ENCODE measurements at places on chromosomes 3 and 15.

DNA sequence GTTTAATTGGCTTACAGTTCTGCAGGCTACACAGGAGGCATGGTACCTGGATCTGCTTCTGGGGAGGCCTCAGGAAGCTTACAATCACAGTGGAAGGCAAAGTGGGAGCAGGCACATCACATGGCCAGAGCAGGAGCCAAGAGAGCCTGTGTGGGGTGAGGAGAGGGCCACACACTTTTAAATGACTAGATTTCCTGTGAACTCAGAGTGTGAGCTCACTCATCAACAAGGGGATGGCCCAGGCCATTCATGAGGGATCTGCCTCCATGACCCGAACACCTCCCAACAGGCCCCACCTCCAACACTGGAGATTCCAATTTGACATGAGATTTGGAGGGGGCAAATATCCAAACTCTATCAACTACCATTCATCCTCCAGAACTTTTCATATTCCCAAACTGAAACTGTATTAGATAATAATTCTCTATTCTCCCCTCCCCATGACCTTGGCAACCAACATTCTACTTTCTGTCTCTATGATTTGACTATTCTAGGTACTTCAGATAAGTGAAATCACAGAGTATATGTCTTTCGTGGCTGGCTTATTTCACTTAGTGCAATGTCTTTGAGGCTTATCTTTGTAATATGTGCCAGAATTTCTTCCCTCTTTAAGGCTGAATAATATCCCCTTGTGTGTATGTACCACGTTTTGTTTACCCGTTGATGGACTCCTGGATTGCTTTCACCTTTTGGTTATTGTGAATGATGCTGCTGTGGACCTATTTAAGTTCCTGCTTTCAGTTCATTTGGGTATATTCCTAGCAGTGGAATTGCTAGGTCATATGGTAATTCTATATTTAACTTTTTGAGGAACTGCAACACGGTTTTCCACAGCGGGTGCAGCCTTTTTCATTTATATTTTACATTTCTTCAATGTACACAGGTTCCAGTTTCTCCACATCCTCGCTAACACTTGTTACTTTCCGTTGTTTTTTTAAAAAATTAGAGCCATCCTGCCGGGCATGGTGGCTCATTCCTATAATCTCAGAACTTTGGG lies 43.8 kb downstream of the TKT start:
- no peak for DNase-seq

- no peak for DNase-seq
These were observed at the start of gene KNG1 for GRCh38 chr3:186717039-186717457. Gene KNG1, plus strand, starts transcription at chr3:186717359. Its CDS starts 184 bp downstream, at chr3:186717543.

DNA sequence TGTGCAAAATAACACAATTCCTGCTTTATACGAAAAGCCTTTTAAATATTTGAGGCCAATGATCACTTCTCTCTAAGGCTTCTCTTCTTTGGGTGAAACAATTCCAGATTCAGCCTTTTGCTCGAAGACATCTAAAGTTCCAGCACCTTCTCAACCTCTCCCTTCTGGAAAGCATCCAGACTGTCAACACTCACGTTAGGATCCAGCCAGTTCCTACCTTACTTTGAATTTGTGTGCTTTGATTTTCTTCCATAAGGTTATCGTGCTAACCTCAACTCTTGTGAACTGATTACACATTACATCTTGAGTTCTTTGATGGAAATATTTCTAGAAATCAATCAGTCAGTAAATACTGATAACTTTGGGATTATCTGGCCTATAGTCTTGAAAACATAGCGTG lies 125.3 kb upstream of the ETV5 start:
- DNase-seq: no peak

GRCh38 chr15:47801522-47801921 lies 84.2 kb downstream of the SEMA6D start:
- no peak for DNase-seq

- DNase-seq: no peak
These were observed 57.6 kb upstream of the APEH start for GRCh38 chr3:49616491-49616941.

DNA sequence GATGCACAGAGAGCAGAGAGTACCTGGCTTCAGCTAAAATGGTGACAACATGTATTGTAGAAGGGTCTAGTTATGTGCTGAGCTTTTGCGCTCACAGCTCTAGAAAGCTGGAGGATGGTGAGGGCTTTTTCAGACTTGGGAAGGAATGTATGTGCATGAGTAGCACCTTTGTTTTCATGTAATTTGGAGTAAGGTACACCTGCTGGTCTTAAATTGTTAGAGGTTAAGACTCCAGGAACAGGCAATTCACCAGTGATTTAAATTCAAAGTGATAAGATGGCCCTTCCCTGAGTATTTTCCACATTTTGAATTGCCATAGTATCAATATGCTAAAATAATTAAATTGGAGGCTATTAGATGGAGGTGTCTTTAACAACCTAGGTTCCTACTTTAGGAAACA lies 436.4 kb upstream of the GOLIM4 start:
- no peak for DNase-seq

DNA sequence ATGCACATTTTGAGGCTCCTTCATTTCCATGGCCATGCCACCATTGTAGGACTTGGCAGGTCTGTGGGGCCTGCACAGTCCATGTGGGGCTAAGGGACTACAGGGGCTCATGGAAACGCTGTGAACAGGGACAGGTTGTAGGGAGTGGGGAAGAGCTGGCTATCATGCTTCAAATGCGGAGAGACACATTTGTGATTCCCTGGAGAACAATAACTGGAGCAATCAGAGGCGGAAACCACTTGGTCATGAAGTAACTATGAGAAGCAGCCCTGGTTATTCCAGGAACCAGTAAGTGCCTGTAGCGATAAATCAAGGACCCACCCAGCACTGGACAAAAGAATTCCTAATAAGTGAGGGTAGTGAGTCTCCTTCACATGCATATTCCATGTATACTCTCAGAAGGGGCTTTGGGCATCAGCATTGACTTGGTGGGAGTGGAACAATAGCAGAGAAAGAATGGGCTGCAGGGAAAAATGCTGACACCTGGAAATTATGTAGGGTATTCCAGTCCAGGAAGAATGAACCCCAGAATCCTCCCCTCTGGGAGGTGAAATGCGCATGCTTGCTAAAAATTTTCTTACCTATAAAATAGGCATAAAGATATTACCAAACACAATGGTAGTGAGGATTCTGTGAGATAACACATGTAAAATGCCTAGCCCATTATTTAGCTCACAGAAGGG lies 251.4 kb upstream of the ROPN1 start:
- no peak for DNase-seq

- DNase-seq: no peak
These were observed 514.6 kb downstream of the NLGN1 start for GRCh38 chr3:173912126-173912525.

DNA sequence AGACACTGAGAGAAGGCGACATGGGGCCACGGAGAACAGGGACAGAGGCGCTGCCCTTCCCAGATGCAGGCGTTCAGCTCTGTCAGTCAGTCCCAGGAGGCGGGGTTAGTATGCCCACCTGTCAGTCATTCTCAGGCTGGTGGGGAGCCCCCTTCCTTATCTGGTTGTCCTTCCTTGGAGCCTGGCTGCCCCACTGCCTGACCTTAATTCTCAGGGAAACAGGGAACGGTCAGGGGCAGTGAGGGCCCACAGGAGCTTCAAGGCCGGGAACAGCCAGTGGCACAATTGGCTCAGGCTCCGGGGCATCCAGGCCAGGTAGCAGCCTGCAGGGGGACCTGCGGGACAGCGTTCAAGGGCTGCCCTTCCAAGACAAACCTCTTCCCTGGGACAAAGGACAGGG lies 133.2 kb downstream of the CHSY1 start:
- DNase-seq: no peak

GRCh38 chr15:27399241-27399640 lies 428.3 kb downstream of the GABRG3 start:
- no peak for DNase-seq

DNA sequence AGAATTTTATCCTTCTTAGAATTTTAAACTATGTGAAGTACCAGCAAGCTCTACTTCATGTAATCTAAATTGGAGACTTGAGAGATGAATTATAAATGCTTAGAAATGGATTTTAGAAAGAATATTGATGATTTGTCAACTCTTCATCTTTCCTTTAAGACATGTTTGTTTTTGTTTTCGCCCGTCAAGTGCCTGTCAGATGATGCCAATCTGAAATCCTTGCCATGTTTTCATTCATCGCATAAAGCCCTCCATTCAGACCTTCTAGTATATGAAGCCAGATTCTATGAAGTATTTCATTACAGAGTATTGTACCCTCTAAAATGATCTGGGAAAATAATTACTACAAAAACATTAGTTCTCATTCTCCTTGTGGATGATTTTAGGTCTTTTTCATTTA lies 223.2 kb upstream of the SOX2 start:
- no peak for DNase-seq

DNA sequence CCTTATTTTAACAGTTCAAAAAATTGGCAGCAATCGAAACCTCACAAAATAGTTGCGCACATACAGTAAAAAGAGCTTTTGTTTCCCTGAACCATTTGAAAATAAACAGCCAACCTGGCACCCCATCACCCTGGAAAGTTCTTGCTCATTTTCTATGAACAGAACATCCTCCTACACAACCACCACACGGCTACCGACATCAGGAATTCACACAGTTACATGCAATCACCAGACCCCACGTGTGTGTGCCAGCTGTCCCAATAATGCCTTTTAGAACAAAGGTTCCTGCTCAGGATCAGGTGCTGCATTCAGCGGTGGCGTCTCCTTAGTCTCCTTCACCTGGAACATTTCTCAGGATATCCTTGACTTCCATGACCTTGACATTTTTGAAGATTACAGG lies 186.5 kb downstream of the KLF13 start:
- DNase-seq: no peak

DNA sequence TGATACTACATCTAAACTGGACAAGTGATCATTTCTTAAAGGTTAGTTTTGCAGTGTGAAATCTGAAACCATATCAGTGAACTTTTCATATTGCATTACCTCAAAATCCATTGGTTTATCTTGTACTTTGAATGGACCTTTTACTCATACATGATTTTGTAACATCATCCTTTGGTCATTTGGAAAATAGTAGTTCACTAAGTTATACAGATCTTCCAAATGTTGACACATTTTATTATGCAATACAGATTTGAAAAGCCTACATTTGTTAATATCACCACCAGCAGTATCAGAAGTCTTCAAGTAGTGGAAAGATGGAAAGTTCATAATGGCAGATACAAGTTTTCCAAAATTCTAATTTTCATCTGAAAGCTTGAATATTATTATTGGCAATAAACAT lies 64.0 kb upstream of the CDV3 start:
- DNase-seq: no peak

DNA sequence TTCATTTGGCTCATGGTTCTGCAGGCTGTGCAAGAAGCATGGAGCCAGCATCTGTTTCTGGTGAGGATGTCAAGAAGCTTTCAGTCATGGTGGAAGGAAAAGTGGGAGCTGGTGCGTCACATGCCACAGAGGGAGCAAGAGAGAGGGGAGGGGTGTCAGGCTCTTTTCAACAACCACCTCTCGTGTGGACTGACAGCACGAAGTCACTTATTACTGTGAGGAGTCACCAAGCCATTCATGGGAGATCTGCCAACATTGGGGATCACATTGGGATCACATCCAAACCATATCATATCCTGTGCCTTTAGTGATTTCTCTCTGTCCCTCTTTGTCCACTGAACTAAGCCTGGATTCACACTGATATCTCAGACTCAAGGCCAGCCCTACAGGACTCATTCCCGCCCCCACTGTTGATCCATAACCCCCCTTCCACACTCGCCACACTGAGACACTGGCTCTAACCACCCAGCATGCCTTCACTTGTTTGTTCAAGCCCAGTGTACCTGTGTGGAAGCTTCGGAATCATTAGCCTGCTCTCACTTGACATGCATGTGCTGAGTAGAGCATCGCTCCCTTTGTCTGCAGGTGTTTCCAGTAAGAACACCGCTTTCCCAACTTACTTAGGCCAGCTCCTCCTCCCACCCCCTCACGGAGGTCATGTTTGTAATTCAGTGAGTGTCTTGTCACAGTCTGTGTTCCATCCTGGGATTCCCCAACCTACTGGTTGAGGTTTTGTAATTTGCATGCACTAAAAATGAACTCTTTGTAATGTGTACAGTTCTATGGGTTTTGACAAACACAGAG lies 132.2 kb downstream of the KLF13 start:
- no peak for DNase-seq

DNA sequence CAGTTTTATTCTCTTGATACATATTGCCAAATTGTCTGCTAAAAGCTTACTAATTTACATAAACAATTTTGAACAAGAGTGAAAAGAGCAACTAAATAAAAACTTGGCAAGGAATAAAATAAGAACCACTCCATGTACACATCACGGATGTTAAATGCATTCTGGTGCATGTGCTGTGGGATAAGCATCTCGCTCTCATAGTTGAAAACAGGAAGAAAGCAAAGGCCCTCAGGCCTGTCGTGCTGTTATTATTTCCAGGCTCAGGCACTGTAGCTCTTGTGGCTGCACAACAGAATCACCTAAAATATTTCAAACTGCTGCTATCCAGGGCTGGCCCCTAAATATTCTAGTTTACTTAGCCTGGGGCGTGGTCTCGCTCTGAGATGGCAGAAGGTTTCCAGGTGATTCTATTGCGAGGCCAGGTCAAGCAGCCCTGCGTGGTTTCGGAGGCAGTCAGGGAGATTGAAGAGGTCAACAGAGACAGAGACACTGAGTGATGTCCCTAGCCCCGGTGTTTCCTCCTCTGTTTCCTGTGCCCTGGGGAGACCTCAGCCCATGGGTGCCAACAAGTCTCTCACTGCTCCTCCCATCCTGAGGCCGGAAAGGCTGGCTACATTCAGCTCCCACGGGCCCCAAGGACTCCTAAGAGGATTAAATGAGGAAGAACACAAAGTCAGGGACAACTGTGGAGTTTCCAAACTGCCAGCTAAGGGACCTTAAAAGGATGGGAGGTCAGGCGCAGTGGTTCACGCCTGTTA lies 18.2 kb upstream of the PDIA5 start:
- no peak for DNase-seq

- DNase-seq: peak; percentile 6
These were observed 17.3 kb downstream of the KPNA1 start for GRCh38 chr3:122497425-122497824.
